ENCODE measurements at places on chromosomes 5 and 9. TPM values are rescaled to one million over a fixed set of nuclear protein-coding genes. Genes with fewer than 3 reads are reported as not detected.
A peak's percentile ranks its signal among the peaks of the same experiment; 100 is the strongest.

GRCh38 chr9:96131825-96132224 is 170.2 kb downstream of the HSD17B3 start:
- peaks cover 4% of the 10 kb centered on the region for H3K4me1 ChIP-seq
- H3K4me3 ChIP-seq, result no peak overlapping the region
- H3K27me3 ChIP-seq, result peaks cover 50% of the 10 kb centered on the region
- H3K27ac ChIP-seq, result no peak overlapping the region
- DNase-seq, result no peak

DNA sequence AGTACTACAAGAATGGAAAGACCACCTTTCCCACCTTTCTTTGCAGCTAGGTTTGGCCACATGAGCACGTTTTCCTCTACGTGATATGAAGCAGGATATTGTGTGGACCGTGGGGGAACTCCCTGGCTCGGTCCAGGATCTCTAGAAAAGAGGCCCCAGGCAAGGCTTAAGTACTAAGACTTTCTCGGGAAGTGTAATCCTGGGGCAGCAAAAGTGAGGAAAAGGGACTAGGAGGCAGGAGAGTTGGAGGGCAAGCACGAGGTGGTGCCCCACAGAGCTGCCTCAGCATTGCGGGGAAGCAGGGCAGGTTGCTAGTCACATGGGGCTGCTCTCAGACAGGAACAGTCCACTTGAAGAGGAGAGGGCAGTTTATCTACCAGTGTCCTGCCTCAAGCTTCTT is 235.1 kb downstream of the GADD45G start:
- no peaks in the 10 kb centered on the region for H3K4me1 ChIP-seq
- no peak overlapping the region for H3K27ac ChIP-seq
- no peaks in the 10 kb centered on the region for H3K36me3 ChIP-seq
- no peak overlapping the region for H3K4me3 ChIP-seq
- no peak for DNase-seq

The ANKRD55 gene
- polyA plus RNA-seq, result not detected

The PAM gene
- 149 TPM for polyA plus RNA-seq

- DNase-seq, result peak; percentile 31
- H3K27ac ChIP-seq, result no peak overlapping the region
- no peaks in the 10 kb centered on the region for H3K36me3 ChIP-seq
- peaks cover 4% of the 10 kb centered on the region for H3K4me1 ChIP-seq
- peaks cover 10% of the 10 kb centered on the region for H3K27me3 ChIP-seq
Observed at GRCh38 chr5:142743592-142744441, 26.4 kb upstream of the ARHGAP26 start.

Measured in IMR-90 (cell line).